ENCODE measurements at places on chromosomes 5 and 9. TPM values are rescaled to one million over a fixed set of nuclear protein-coding genes. Genes with fewer than 3 reads are reported as not detected.
A peak's percentile ranks its signal among the peaks of the same experiment; 100 is the strongest.

SPINK4 gene
- total RNA-seq, result not detected

SPINK13 gene
- total RNA-seq, result not detected

LMX1B gene
- not detected for total RNA-seq

FAM221B gene
- total RNA-seq, result 0.07 TPM

NPM1 gene
- 1,837 TPM for total RNA-seq

CDH9 gene
- total RNA-seq, result 1.2 TPM

DNA sequence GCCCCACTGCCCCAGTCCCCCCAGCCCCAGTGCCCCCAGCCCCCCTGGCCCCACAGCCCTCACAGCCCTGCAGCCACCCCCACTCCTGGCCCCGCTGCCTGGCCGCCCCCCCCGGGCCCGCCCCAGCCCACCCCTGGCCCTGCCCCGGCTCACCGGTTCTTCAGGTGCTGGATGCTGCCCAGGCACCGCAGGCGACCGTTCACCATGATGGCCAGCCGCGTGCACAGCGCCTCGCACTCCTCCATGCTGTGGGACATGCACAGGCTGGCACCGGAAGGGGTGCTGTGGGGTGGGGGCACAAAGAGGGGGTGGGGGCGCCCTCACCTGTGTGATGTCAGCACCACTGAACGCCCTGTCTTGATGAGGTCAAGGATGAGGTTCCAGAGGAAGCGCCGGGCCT, 12.8 kb upstream of the CLIC3 start:
- H3K4me1 ChIP-seq, result no peaks in the 10 kb centered on the region
- peaks cover 6% of the 10 kb centered on the region for H3K36me3 ChIP-seq
- H3K27ac ChIP-seq, result no peak overlapping the region
- DNase-seq, result no peak
- no peak overlapping the region for H3K4me3 ChIP-seq

GRCh38 chr5:176646707-176647029, 616 bp upstream of the TSPAN17 start:
- H3K27me3 ChIP-seq, result peaks cover 1% of the 10 kb centered on the region
- DNase-seq, result no peak
- H3K27ac ChIP-seq, result peak overlapping the region; percentile 83
- no peaks in the 10 kb centered on the region for H3K36me3 ChIP-seq
- peaks cover 17% of the 10 kb centered on the region for H3K4me1 ChIP-seq
- H3K4me3 ChIP-seq, result peak overlapping the region; percentile 68

GRCh38 chr9:69265891-69266290, 59.1 kb upstream of the ENTREP1 start:
- no peaks in the 10 kb centered on the region for H3K36me3 ChIP-seq
- H3K4me1 ChIP-seq, result no peaks in the 10 kb centered on the region
- H3K27ac ChIP-seq, result no peak overlapping the region

DNA sequence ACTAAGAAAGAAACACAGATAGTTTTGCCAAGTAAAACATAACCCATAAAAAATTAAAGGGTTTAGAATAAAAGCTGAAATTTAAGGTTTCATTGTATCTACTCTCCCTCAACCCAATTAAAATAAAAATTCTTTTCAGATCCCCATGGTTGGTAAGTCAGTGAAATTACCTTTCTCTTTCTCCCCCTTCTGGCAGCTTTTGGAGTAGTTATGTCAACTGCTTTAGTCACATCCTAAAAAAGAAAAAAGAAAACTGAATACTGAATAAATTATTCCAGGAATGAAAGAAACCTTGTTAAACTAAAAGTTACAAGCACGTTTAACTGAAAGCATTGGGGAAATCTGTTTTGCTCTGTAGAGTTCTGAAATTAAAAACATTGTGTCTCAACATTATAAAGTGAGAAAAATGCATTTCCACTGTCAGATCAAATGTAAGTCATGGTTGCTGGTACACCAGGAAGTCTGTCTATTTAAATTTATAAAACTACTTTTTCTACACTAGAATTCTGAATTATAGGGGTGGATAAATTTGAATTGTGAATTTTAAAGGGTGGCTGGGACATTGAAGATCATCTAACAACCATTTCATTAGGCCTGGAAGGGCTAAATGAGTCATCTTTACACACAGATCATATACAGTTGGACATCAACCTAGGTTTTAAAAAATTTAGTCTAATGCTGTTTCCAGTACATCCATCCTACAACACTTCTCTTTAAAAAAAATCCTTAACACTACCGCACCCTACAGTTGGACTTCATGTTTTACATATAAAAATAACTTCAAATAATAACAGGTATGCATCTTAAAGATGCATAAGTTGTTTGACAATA, 24.7 kb downstream of the PSIP1 start:
- H3K4me3 ChIP-seq, result no peak overlapping the region
- no peaks in the 10 kb centered on the region for H3K27me3 ChIP-seq
- peaks cover 15% of the 10 kb centered on the region for H3K4me1 ChIP-seq
- peak overlapping the region; percentile 17 for H3K27ac ChIP-seq

DNA sequence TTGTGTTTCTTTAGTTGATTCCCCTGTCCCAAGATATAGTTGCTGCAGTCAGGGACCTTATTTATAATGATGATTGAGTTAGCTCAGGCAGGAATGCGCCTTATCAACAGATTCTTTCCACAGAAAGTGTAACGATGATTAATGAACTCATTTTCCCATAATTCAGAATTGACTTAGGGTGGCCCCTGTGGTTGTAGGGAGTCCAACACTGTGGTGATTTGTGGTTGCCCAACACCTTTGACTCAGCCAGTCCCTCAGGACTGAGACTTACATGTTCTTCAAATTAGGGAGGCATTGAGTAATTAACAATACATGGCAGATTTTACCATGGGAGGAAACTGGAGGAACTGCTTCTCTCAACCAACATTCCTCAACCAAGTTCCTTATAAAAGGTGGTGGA, 221.9 kb downstream of the GABRG2 start:
- H3K36me3 ChIP-seq, result no peaks in the 10 kb centered on the region
- H3K27me3 ChIP-seq, result peaks cover 35% of the 10 kb centered on the region
- H3K27ac ChIP-seq, result no peak overlapping the region
- no peak overlapping the region for H3K4me3 ChIP-seq

DNA sequence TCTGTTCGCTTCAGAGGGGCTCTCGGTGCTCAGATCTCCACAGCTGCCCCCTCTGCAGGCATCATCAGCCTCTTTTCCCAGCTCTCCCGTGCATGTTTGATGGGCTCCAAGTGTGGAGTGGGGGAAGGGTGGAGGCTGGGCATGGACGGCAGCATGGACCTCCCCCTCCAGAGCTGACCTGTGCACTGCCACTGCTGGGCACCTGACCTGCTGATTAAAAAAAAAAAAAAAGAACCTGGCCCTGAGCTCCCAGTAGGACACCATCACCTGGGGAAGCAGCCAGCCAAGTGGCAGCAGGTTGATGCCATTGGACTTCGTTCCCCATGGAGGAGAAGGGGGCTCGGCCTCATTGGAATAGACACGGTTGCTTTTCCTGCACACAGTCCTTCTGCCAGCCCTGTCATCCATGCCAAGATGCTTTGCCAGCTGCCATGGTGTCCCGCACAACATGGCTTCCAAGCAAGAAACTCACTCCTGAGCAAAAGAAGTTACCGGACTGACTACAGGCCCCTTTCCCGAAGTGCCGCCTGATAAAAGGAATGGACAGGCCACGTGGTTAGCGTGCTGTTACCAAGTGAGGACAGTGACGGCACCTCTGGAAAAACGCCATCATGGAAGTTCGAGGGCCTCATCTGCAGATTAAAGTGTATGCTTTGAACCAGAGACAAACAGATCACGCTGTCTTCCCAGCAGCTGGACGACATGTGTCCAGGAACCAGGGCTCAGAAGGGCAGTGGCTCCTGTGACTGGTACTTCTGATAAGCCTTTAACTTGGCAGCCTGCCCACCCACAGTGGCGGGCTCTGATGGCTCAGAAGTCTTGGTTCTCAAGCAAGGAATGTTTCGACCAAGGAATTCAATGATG, 14.7 kb upstream of the BRD3OS start:
- no peak for DNase-seq
- H3K27me3 ChIP-seq, result no peaks in the 10 kb centered on the region
- peaks cover 6% of the 10 kb centered on the region for H3K4me1 ChIP-seq
- peaks cover 6% of the 10 kb centered on the region for H3K36me3 ChIP-seq
- no peak overlapping the region for H3K4me3 ChIP-seq

DNA sequence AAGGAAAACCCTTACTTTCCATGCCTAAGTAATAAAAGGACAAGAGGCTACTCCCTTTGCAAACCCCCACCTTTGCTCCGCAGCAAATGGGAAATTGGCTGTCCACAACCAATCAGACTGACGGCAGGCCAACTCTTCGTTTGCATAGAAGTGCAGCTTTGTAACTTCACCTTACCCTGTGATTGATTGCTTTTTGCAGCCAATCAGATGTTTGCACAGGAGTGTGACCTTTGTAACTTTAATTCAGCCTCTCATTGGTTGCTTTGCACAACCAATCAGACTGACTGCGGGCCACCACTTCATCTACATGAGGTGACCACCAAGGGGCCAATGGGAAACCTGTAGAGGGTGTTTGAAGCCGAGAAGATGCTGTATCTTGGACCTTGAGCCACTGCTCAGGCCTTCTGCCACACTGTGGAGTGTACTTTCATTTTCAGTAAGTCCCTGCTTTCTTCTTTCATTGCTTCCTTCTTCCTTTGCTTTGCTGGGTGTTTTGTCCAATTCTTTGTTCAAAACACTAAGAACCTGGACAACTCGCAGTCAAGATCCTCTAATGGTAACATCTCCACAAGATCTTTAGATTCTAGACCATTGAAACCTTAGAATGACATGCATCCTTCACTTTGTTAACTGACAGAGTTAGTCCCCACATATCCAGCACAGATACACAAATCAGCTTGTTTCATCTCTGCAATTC, 51.3 kb upstream of the FREM1 start:
- DNase-seq, result no peak
- no peak overlapping the region for H3K27ac ChIP-seq
- H3K4me1 ChIP-seq, result peaks cover 19% of the 10 kb centered on the region
- H3K4me3 ChIP-seq, result no peak overlapping the region
- no peaks in the 10 kb centered on the region for H3K27me3 ChIP-seq

DNA sequence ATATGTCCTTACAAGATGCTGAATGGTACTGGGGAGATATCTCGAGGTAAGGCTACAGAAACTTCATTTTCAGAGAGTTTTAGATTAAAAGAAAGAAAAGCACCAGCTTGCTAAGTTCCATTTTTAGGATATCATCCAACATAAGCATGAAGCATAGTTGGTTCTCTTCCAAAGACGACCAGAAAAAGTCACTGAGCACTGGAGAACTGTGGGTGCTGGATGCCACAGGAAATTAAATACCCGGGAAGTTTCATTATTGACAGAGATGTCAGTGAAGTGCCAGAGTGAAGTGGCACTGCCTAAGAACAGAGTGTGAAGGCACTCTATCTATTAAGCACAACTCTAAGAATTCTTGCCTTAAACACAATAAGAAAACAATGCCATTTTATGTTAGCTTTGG, 76.8 kb downstream of the PIK3R1 start:
- no peaks in the 10 kb centered on the region for H3K27me3 ChIP-seq
- H3K36me3 ChIP-seq, result peaks cover 34% of the 10 kb centered on the region
- H3K4me3 ChIP-seq, result peak overlapping the region; percentile 95
- H3K27ac ChIP-seq, result peak overlapping the region; percentile 66
- peaks cover 75% of the 10 kb centered on the region for H3K4me1 ChIP-seq

- no peak overlapping the region for H3K4me3 ChIP-seq
- peaks cover 5% of the 10 kb centered on the region for H3K36me3 ChIP-seq
- H3K27me3 ChIP-seq, result no peaks in the 10 kb centered on the region
Observed at GRCh38 chr5:113187906-113188305, 211.3 kb downstream of the DCP2 start.

GRCh38 chr5:62256161-62257019, 49.6 kb upstream of the KIF2A start:
- peak overlapping the region; percentile 48 for H3K27ac ChIP-seq
- no peak for DNase-seq
- peaks cover 11% of the 10 kb centered on the region for H3K4me1 ChIP-seq
- H3K36me3 ChIP-seq, result no peaks in the 10 kb centered on the region
- H3K4me3 ChIP-seq, result no peak overlapping the region

GRCh38 chr5:124056991-124057723, 545.2 kb downstream of the CSNK1G3 start:
- no peaks in the 10 kb centered on the region for H3K27me3 ChIP-seq
- DNase-seq, result no peak
- H3K27ac ChIP-seq, result peak overlapping the region; percentile 96
- H3K4me1 ChIP-seq, result peaks cover 71% of the 10 kb centered on the region
- H3K36me3 ChIP-seq, result no peaks in the 10 kb centered on the region
- peak overlapping the region; percentile 36 for H3K4me3 ChIP-seq

DNA sequence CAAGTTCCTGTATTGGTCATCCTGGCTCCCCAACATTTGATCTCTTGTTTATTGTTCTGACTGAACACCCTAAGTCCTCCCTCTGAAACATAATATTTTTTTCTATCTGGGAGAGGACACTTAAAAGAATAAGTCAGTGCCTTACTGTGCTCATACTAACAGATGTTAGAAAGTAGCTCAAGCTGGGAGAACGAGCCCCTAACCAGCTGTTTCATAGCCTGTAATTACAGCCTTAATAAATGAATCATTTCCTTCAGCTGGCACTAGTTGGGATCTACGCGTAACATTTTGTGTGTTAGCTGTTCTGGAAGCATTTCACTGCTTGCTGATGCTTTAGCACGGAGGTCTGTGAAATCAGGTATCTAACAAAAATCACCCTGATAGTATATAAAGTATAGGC, 345.9 kb upstream of the RIOK2 start:
- H3K4me3 ChIP-seq, result no peak overlapping the region
- peaks cover 8% of the 10 kb centered on the region for H3K4me1 ChIP-seq
- no peaks in the 10 kb centered on the region for H3K27me3 ChIP-seq
- no peak overlapping the region for H3K27ac ChIP-seq
- DNase-seq, result no peak

GRCh38 chr9:83538890-83539238, 663 bp upstream of the FRMD3 start:
- H3K4me3 ChIP-seq, result peak overlapping the region; percentile 59
- peaks cover 4% of the 10 kb centered on the region for H3K4me1 ChIP-seq
- H3K27ac ChIP-seq, result no peak overlapping the region
- peaks cover 92% of the 10 kb centered on the region for H3K27me3 ChIP-seq
- DNase-seq, result no peak

GRCh38 chr5:154466671-154467070, 11.4 kb downstream of the HAND1 start:
- H3K27ac ChIP-seq, result no peak overlapping the region
- H3K36me3 ChIP-seq, result no peaks in the 10 kb centered on the region
- DNase-seq, result no peak
- peaks cover 31% of the 10 kb centered on the region for H3K4me1 ChIP-seq
- peaks cover 6% of the 10 kb centered on the region for H3K27me3 ChIP-seq

DNA sequence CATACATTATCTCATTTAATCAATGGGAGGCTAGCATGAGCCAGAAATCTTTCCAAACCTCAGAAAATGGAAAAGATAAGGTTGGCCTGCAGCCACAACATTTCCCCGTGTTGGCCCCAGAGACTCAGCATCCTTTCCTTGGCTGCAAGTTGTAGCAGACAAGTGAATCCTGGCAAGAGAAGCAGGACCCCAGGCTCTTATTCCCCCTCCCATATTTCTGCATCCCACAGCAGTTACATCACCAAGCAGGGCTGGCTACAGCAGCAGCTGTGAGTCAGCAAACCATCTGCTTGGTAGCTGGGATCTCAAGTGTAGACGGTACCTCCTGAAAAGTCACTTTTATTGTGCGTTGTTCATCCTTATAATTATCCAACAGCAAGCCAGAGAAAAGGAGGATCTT, 212.4 kb downstream of the GNA14 start:
- no peak overlapping the region for H3K4me3 ChIP-seq
- peaks cover 18% of the 10 kb centered on the region for H3K4me1 ChIP-seq
- no peaks in the 10 kb centered on the region for H3K36me3 ChIP-seq
- H3K27ac ChIP-seq, result no peak overlapping the region
- DNase-seq, result no peak
- H3K27me3 ChIP-seq, result peaks cover 3% of the 10 kb centered on the region

- no peaks in the 10 kb centered on the region for H3K27me3 ChIP-seq
- DNase-seq, result no peak
- peak overlapping the region; percentile 96 for H3K4me3 ChIP-seq
- H3K4me1 ChIP-seq, result peaks cover 65% of the 10 kb centered on the region
- peaks cover 1% of the 10 kb centered on the region for H3K36me3 ChIP-seq
Observed at GRCh38 chr5:150780187-150780692, 1.7 kb downstream of the SMIM3 start.

Data from mesothelial cell of epicardium (in vitro differentiated cells).